Type B pancreatic cell (in vitro differentiated cells): ENCODE measurements at places on chromosomes 1 and 21.
A peak's percentile ranks its signal among the peaks of the same experiment; 100 is the strongest.

- DNase-seq = no peak
Measured at GRCh38 chr1:33758698-33759097, 105.2 kb upstream of the HMGB4 start.

- no peak for DNase-seq
Measured at GRCh38 chr1:206455289-206455665, 15.0 kb upstream of the IKBKE start.

GRCh38 chr1:166840309-166841274, 1.3 kb downstream of the POGK start:
- DNase-seq = no peak

DNA sequence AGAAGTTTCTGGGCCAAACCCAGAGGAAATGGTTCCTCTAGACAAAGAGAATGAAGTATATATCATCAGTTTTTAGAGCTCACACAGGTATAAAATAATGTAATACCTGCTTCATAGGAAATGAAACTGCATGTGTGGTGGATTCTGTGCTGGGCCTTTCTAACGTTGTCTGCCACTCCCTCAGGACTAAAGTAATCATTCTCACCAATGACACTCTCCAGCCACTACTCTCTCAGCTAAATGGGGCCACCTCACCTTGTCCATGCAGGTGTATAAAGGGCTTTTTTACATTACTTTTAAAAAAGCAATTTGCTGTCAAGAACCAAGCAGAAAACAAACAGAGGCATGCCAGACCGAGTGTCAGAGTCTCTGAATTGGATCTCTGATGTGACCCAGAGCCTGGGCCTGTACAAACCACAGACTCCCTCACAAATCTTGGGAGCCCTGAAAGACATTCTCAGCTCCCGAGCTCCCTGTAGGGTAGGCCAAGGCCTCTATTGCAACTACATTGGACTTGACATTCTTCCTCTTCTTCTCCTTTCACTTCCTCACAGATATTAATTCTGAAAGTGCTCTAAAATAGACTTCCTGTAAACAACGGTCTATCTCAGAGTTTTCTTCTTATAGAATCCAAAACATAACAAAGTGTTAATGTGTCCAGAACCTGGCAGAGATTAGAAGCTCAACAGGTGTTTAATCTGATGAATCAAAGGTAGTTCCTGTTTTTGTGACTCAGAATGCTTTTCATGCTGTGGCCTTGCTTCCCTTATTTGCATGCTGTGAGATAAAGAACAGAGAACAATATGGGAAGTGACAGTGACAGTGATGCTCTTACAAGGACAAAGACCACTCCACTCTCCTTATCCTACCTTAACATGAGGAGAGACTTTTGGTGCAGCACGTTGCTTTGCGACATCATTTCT, 8.6 kb downstream of the AIM2 start:
- DNase-seq = no peak

DNA sequence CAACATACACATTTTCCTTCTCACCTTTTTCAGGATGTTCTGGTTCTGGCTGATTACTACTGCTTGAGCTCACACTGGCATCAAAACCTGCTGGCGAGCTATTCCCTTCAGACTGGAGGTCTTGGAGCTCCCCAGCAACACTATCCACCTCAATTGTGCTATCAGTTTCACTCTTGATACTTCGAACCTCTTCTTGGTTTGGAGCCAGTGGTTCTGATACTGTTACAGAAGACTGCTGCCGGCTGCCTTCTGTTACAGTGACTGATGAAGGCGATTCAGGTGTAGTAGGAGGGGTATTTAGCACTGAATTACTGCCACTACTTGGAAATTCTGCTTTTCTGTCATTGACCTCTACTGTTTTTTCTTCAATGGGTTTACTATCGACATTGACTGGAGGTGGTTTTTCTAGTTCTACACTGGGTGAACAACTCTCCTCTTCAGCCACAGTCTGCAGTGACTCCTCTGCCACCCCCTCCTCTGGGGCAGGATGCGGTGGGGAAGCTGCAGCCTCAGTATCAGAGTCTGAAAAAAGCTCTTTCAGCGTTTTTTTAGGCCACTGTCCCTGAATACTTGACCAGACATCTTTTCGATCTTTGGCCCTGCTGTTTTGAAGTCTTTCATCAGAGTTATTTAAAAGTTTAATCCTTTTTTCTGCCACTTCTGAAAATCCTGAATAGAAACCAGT, 20.7 kb upstream of the RBM34 start:
- DNase-seq = no peak

DNA sequence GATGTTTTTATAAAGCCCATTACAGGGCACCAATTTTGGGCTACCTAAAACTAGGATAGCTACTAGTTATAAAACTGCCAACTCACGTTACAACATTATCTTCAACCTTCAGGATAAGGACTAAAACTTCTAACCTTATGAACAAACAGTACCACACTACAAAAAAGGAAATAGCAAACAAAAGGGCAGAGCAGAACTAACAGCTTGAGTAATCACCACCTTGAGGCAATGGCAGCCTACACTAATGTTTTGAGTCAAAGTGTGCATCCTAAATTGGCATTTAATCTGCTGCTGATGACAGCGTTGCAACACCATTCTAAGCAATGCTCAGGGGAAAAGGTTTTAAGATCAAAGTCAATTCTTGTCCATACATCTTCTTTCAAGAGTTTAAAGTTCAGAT, 27.2 kb downstream of the PTP4A2 start:
- DNase-seq = no peak

- no peak for DNase-seq
Measured at GRCh38 chr1:169949139-169949538, 55.4 kb upstream of the SCYL3 start.

- no peak for DNase-seq
Measured at GRCh38 chr1:205811660-205812059, 1.3 kb downstream of the SLC41A1 start.

DNA sequence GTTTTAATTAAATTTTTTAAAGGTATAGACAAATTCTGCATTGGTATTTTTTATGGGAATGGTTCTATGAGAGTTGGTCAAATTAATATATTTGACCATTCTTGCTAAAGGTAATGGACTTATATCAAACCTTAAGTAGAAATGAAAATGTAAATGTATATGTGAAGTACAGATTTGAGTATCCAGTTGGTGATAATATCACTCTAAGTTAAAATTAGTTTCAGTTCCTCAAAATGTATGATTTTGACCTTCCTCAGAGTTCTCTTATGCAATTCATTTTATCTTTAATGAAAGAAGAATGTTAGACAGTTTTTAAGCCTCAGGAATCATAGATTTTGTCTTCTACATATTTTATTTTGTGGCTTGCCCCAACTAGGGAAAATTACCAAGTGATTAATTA, 1291.5 kb upstream of the B3GALT2 start:
- DNase-seq = no peak

DNA sequence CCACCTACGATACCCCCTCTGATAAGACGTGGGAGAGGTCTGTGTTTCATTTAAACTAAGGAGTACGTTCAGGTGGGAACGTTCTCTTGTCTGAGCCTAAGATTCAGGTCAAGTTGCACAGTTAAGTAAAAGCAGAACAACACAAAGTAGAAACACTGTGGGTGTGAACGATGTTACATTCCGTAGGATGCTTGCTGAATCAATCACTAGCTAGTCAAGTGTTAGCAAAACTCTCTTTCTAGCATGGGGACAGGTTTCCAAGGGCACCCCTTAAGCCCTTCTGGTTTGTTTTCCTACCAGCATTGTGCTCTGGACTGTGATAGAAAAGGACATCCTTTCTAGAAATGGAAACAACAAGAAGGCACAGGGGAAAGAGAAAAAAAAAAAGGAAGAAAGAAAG, 13.3 kb downstream of the C1orf162 start:
- no peak for DNase-seq

- DNase-seq = no peak
Measured at GRCh38 chr1:26790551-26790953, 2.8 kb downstream of the PIGV start.

DNA sequence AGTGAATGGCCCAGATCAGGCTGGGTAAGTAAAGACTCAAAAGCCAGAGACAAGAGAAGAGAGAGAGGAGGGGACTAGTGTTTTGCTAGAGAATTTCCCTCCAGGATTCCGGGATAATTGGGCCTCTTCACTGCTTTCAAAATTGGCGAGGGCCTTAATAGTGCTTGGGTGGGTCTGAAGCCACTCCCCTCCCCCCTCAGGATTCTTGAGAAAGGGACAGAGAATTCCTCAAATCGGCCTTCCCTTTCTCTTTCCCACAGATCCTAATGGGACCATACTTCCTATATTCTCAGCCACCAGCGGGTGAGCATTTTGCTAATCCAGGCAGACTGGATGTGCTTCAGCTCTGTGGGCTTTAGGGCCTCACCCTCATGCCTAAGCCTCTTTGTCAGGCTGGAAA, 11.9 kb downstream of the SFN start:
- DNase-seq = no peak

DNA sequence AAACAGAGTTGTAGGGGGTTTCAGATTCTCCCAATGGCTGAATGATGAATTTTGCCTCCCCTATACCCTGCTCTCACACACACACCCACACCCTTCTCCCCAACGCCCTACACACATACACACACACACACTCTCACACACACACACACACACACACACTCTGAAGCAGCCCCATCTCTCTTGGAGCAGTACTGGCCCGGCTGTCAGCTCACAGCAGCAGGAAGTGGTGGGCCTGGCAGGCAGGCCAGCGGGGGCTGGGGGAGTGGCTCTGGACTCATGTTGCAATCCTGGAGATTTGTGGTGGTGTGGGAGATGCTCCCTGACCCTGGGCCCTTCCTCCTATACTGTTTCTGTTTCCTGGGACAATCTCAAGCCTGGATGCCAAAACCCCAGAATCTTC, 2.2 kb downstream of the IKBKE start:
- no peak for DNase-seq

GRCh38 chr1:33094971-33095604, 14.1 kb downstream of the AZIN2 start:
- peak; percentile 74 for DNase-seq

DNA sequence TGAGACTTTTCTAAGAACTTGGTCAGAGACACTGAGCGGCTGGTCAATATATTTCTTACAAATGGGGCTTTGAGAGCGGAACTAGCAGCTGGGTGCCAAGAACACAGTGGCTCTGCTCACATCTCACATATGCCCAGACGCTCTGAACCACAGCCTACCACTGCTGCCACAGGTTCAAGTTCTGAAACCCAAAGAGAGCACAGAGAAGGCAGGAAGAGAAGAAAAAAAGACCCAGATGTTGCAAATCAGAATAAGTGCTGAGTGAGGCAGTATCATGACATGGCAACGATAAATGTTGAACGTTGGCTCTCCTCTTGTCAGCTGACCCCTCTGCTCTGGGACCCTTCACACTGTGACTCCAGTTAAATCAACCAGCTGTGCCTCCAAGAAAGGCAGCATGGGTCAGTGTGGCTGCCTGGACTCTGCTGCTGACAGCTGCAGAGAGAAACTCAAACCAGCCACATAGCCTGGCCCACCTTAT, 26.4 kb downstream of the HIVEP3 start:
- no peak for DNase-seq

GRCh38 chr1:177847843-177848242, 122.0 kb downstream of the SEC16B start:
- DNase-seq = no peak

GRCh38 chr1:192826791-192827546, 18.1 kb downstream of the RGS2 start:
- DNase-seq = no peak

- no peak for DNase-seq
Measured at GRCh38 chr1:61241973-61242381, 159.6 kb downstream of the NFIA start.

DNA sequence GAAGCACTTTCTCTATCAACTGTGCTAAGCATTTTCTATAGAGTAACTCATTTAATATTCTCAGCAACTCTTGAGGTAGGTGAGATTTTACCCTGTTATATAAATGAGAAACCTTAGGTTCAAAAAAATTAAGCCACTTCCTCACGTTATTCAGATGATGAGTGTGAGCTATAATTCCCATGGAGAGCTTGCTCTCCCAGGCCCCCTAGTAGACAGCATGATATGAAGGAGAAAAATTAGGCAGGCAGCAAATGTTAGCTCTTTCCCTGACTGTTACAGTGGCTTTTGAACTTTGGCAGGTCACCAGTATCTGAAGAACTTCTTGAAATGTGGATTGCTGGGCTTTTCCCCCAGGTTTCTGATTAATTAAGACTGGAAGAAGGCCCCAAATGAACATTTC, 753.1 kb downstream of the NCAM2 start:
- DNase-seq = no peak

- no peak for DNase-seq
Measured at GRCh38 chr1:226063224-226063976, 884 bp downstream of the H3-3A start.

DNA sequence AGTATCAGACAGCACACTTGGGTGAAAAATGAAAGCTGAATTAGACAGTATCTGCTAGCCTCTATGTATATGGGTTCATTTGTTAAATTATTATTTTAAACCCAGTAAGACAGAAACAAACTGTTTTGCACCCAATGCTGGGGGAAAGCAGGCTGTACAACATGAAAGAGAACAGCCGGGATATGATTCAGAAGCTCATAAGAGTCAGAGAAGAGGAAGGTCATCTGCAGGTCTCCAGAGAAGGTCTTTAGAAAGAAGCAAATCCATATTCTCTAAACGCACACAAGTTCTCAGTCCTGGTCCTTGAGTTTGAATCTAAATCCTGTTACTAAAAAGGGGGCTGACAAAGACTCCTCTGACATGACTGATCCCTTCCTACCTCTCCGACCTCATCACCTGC, 155.1 kb downstream of the SIPA1L2 start:
- no peak for DNase-seq

DNA sequence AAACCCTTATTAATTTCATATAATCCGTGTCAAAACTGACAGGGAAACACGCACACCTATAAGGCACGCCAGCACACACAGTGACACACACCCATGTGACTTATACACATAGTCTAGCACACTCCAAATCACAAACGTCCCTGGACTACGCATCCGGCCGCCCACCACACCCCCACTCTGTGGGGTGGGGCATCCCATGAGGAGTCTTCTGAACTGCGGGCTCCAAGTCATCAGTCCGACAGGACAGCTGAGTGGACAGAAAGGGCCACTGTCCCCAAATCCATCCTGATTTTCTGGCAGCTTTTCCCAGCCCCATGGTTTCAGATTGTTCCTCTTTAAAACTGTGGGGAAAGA, 829 bp downstream of the PEA15 start:
- no peak for DNase-seq
